ENCODE measurements at places on chromosomes 1 and 21.

DNA sequence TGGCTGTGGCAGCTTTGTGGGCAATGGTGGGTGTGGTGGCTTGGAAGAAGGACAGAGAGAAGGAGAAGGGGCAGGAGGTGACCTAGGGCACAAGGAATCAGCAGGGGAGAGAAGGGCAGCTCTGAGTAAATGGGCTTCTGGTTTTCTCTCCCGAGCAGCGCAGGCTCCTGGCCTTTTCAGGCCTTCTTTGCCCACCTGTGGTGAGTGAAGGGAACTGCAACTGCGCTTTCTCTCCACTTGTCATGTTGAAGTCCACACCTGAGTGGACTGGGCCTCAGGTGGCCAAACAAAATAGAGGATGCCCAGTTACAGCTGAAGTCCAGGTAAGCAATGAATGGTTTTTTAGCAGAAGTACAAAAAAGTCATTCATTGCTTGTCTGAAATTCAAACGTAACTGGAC lies 29.4 kb upstream of the KCNA10 start:
- DNase-seq, result no peak

- DNase-seq, result no peak
Measured at GRCh38 chr21:45154511-45155508, 80.4 kb downstream of the ADARB1 start.

- DNase-seq, result no peak
Measured at GRCh38 chr1:112470966-112471365, 37.8 kb upstream of the WNT2B start.

DNA sequence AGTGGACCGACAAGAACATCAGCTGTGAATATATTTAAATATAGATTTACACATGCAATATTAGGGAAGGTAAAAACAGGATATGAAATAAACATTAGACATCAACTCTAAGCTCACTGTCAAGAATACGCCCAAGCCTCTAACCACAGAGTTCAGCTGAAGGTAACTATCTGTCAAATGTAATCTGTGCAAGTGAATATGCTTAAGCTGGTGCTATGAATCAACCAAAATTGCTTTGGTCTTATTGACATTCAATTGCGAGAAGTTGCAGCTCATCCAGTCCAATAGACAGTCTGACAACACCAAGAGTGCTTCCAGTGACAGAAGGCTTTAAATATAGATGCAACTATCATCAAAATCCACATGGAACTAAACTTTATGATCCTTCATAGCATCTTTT lies 32.3 kb downstream of the USH2A start:
- DNase-seq, result no peak

GRCh38 chr1:13770743-13771142 lies 70.8 kb downstream of the PRDM2 start:
- DNase-seq, result no peak

DNA sequence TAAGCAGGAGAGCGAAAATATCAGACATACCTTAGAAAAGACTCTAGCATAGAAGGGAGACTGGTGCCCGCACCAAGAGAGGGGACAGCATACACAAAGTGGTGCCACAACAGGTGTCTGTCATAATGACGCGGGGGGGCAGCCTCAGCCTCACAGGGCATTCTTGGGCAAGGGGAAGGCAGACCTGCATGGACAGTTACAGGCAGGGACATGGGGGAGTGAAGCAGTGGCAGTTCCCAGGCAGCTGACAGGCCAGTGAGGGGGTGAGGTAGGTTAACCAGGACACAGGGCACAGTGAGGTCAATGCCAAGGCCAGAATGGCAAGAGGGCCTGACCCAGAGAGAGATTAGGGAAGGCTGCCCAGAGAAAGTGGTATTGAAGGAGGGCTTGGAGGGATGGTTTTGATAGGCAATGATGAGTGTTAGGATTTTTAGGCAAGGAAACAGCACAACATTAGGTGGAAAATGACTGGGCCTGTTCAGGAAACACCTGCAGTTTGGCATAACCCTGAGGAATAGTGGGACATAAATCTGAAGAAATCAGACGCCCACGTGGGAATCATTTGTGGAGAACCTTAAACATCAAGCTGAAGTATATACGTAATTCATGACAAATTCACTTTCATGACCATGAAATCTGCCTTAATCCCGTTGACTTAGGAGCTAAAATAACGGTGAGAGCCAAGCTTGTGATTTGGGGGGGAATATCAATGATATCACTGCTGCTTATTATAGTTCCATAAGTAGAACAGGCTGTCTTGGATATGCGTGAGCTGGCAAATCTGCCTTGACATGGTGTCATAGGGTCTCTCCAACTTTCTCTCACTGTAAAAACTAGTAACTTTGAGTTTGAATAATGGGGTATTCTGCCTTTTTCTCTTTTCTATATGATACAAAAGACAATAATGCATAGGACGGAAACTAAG lies 8.9 kb downstream of the PTPN14 start:
- DNase-seq, result no peak

DNA sequence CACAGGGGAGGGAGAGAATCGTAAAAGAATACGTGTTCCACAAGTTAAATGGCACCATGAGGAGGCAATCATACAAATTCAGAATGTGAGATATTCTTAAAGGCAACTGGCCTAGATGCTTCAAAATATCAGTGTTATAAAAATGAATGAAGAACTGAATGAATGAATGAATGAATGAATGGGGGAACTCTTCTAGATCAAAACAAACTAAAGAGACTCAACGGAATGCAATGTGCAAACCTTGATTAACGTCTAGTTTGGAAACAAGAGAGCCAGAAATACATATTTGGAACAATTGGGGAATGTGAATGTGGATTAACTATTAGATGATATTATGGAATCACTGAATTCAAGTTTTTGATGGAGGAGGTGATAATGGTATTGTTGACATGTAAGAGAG lies 16.8 kb downstream of the CFAP45 start:
- no peak for DNase-seq

- no peak for DNase-seq
Measured at GRCh38 chr1:48870596-48870995, 93.9 kb upstream of the BEND5 start.

DNA sequence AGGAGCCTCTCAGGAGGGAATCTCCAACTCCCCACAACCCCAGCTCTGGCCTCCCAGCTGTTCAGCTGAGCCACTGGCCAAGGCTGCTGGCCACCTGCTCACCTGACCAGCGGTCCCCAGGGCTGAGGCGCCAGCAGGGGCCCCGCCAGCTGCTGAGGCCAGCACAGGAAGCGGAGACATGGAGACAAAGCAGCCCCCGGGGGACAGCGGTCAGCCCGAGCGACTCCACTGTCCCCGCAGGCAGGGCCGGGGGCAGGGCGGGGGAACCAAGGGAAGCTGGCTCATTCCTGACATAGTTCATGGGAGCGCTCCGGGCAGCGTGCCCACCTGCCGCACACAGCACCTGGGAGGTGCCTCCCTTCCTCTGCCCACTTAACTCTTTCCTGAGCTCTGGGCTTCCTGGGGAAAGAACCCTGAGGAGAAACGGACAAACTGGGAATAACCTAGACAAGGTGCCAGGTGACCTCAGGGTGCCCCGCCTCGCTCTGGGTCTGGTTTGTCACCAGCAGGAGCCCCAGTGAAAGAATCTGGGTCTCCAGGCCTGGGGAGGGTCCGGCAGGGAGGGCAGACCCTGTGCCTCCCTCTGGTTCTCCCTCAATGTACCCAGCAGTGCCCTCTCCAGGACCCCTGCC lies 10.7 kb downstream of the EPHA2 start:
- peak; percentile 76 for DNase-seq

- DNase-seq, result no peak
Measured at GRCh38 chr1:184912392-184912791, 61.9 kb downstream of the NIBAN1 start.

- no peak for DNase-seq
Measured at GRCh38 chr1:50562106-50562505, 138.9 kb upstream of the DMRTA2 start.

GRCh38 chr1:27267153-27267552 lies 32.7 kb downstream of the WDTC1 start:
- no peak for DNase-seq

DNA sequence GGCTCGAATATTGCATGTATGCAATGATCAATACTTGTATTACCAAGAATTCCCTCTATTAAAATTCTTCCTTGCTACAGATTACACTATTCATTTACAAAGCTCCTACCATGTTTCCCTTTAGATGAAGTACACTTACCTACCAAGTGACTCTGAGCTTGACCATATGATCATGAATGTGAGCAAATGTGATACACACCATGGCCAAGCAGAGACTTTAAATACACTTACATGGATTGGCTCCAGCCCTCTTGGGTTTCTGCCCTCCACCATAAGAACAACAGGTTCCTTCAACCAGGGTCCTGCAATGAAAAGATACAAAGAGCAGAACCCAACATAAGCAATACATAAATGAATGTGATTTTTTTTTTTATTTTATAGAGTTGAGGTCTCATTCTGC lies 30.0 kb downstream of the LRRC52 start:
- no peak for DNase-seq

- no peak for DNase-seq
Measured at GRCh38 chr1:210822932-210823331, 311.0 kb downstream of the KCNH1 start.

DNA sequence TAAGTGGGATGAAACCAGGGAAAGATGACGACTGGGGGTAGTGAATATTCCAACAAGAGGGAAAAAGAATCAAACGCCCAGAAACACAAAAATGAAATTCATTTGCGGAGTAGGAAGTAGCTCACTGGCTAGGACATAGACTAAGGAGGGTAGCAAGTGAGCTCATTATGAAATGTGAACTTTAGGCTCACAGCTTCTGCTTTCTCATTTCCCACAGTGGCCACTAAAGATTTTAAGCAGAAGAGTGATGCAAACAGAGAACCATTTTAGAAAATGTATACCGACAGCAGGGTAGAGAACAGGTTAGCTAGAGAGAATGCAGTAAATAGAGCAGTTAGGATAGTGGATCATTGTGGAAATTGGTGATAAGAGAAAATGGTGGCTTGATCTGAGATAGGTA lies 3.5 kb downstream of the CD48 start:
- DNase-seq, result no peak

DNA sequence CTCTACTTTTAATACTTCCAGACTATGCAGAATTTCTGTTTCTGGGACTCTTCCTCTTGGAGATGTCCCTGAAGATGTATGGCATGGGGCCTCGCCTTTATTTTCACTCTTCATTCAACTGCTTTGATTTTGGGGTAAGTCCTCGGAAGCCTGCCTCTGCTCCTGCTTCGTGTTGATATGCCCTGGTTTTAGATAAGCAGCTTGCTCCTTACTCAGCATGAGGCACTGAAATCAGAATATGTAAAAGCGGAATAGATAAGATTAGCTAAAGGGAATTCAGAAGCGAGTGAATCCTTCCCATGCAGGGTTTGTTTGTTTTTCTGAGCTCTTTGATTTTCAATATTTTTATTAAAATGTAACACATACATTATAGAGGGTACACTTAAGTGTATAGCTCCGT lies 234.7 kb downstream of the CACNA1E start:
- DNase-seq, result no peak

DNA sequence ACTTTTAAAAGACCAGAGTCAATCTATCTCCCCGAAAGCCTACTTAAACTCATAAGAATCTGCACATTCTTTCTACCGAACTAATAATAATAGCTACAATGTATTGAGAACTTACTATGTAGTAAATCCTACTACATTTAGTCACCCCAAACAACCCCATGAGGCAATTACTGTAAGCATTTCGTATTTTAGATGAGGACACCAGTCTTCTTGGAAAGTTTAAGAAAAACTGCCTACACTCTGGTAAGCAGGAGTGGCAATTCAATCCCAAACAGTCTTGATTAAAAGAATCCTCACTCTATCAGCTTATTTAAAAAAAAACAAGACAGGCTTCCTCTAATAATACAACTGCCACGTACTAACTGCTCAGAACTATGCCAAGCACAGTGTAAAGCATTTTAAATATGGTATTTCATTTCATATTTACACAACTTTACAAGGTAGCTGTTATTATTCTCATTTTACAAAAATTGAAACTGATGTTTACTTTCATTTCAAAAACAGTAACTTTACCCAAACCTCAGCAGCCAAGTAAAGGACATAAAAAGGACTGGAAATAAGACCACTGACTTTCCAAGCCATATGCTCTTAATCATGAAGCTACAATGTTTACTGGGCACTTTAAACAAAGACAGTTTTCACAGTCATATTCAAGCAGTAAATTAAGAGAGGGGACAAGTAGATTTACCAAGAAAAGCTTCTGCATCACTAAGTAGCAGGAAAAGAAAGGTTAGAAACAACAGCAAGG lies 13.9 kb downstream of the ARID4B start:
- no peak for DNase-seq

DNA sequence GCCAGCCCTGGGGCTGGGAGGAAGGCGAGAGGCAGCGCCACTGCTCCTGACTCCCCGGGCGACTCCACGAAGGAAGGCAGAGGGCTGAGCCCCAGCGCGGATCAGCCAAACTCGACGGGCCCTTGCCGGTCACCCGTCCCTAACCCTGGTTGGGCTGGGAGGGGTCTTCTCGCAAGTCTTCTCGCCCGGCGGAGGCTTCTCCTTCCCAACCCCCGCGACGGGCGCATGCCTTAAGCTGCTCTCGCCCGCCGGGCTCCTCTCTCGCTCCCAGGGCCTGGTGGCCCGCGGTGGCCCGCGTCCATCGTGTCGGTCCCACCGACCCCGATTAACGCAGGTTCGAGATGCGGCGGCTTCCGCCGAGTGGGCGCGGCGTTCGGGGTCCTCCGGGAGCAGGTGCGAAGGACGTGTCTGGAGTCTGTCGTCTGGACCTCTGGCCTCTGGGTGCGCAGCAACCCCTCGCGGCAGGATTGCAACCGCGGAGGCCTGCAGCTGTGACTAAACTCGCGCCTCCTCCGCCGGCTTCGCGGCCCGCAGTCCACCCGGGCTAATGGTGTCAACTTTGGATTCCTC lies 29.0 kb upstream of the PPM1J start:
- no peak for DNase-seq

GRCh38 chr1:228799924-228800323 lies 64.6 kb downstream of the RHOU start:
- no peak for DNase-seq

DNA sequence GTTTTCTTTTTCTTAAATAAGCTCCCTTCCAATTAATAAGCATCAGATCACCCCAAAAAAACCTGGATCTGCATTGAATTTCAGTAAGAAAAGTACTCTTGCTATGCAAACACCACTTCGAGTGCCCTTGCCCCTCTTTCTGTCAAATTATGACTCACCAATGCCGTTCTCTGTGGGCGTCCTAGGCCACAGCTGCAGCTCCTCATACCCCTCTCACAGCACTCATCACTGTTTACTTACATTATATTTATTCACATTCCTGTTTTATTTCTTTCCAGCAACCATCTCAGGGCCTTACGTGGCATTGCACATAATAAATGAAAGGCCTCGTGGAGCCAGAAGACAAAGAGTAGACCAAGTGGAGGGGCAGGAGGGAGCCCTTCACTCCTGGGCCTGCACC lies 99.1 kb upstream of the CTTNBP2NL start:
- no peak for DNase-seq

GRCh38 chr1:42034426-42034825 lies 115.7 kb upstream of the HIVEP3 start:
- no peak for DNase-seq

Measured in left forelimb (tissue), 1 donor.